ENCODE measurements at places on chromosomes 16 and 17.

GRCh38 chr16:11045846-11046245 is 101.5 kb downstream of the CLEC16A start:
- no peak for DNase-seq

DNA sequence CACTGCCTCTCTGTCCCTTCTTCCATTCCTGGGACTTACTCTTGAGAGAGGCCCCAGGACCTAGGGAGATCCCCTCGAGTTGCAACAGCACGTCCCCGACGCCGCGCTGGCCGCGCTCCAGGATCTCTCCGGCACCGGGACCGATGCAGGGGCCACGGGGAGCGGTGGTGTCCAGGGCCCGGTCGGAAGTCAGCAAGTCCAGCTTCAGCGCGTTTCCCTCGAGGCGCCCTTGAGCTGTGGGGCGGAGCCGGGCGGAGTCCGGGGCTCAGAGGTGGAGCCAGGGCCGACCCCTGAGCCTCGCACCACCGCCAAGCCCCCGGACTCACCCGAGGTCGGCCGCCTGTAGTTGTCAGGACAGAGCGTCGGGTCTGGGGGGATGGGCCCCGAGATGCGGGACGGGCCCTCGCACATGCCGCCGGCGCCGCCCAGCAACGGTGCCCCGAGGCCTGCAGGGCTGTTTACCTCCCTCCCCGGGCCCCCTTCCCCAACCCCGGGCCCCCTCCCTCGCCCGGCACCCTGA is 458 bp downstream of the ENKD1 start:
- peak; percentile 2 for DNase-seq

- no peak for DNase-seq
Measured at GRCh38 chr16:86515413-86515776, 5.1 kb downstream of the FOXF1 start.

- no peak for DNase-seq
Measured at GRCh38 chr16:87376660-87377059, 6.9 kb downstream of the FBXO31 start.

DNA sequence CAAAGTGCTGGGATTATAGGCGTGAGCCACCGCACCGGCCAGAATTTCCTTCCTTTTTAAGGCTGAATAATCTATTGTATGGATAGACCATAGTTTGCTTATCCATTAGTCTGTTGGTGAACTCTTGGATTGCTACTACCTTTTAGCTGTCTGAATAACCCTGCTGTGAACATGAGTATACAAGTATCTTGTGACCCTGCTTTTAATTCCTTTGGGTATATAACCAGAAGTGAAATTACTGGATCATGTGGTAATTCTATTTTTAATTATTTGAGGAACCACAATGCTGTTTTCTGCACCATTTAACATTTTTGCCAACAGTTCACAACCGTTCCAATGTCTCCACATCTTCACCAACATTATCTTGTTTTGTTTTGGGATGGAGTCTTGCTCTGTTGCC is 4.6 kb upstream of the OTOA start:
- DNase-seq, result no peak

DNA sequence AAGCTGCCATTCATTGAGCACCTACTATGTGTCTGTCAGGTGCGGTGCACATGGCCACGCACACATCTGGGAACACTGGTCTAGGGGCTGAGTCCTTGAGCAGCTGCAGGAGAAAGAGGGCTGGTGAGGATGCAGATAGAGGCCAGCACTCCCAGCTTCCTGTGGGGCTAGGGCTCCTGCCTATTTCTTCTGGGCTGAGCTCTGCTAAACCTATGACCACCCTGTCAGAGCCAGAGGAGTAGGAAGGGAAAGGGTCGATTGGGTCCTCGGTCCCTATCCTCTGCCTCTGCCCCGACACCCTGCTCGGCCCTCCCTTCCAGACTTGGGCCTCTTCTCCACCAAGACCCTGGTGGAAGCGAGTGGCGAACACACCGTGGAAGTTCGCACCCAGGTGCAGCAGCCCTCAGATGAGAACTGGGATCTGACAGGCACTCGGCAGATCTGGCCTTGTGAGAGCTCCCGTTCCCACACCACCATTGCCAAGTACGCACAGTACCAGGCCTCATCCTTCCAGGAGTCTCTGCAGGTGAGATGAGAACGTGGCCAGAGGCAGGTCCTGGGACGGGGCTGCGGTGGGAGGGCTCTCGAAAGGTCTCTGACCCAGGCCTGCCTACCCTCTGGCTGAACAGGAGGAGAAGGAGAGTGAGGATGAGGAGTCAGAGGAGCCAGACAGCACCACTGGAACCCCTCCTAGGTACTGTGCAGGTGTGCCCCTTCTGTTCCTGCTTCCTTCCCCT is 4.0 kb upstream of the TMEM88 start:
- no peak for DNase-seq

- DNase-seq, result no peak
Measured at GRCh38 chr16:47316442-47317015, 144.3 kb downstream of the ITFG1 start.

DNA sequence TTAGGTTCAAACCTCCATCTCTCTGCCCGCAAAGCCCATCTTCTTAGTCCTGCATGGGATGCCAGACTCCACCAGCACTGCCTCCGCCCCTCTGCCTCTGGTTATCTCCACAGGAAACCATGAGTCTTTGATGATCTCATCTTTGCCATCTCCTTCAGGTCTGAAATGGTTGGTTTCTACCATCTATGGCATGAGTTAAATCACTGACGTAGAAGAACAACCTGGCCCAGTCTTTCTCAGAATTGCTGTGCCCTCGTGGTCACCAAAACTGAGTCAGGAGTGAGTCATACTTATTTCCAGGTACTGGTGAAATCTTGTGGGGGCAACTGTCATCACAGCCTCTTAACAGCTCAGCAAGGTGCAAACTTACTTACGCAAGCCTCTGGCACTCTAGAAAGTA is 468.7 kb upstream of the C16orf82 start:
- no peak for DNase-seq

GRCh38 chr17:7016886-7017826 is 4.7 kb downstream of the RNASEK start:
- no peak for DNase-seq

DNA sequence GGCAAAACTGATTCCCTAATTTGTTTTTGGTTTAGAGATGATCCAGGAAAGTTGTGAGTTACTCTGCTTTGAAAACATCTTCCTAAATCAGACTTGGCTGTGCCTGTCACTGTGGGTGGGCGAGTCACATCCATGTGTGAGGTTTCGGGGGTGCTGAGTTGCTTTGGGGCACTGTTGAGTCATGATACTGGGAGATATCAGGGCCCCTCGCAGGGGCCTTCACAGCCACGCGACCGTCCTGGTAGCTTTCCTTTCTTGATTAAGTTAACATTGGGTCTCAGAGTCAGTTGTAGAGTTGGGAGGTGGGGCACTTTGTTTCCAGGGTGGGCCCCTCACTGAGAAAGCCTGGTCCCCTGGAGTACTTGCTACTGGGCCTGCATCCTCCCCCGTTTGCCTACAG is 58.3 kb upstream of the LGALS9 start:
- DNase-seq, result no peak

GRCh38 chr17:41913798-41914197 is 5.0 kb downstream of the ACLY start:
- DNase-seq, result no peak

DNA sequence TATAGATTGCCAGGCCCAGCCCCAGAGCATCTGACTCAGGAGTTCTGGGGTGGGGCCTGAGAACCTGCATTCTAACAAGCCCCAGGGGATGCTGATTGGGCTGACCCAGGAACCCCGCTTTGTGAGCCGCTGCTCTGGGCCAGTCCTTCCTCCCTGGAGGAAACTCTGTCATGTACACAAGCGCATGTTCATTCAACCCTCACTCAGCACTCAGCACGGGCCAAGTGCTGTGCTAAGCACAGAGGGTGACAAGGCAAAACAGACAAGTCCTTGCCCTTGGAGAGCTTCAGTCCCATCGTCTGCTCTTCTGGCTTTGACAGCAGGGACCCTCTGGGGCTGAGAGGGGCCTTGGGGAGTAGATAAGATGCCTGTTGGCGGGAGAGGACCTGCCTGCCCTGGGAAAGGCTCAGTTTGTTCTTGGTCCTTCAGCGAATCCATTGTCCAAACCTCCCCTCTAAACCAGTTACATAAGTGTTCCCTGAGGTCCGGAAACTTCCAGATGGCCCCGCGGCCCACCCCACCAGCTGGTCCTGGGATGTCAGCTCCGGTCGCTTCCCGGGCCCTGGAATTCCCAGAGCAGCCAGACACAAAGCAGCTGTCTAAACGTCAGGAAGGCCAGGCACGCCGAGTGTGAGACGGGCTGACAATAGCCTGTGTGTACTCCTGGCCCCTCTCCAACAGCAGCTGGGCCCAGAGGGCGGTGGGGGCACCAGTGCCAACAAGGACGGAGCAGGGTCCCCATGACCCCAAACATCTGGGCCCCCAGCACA is 88.8 kb downstream of the ZDHHC7 start:
- DNase-seq, result peak; percentile 54

DNA sequence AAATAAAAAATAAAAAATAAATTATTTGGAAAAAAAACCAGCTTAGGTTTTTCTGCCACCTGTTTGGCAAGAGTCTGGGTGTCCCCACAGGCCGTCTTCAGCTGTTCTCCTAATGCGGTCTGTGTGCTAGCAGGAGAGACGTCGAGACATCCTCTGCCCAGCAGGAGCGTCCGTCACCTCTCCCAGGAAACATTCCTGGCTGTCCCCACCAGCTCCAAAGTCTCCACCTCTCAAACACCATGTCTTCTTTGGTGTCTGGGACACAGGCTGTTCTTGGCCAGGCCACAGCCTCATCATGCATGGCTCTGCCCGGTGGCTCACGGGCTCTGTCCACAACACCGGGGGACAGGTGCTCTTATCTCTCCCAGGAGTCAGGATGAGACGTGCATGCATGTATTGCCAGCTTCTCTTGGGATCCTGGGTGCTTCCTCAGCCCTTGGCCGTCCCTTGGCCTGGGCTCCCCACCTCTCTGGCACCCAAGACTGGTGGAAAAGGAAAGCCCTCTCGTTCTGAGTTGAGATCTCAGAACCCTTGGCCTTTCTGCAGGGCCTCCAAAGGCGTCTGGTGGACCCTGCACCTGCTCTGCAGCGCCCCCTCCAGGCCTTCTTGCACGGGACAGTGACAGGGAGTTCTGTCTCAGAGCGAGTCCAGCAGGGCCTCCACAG is 84.9 kb upstream of the CBX4 start:
- no peak for DNase-seq

DNA sequence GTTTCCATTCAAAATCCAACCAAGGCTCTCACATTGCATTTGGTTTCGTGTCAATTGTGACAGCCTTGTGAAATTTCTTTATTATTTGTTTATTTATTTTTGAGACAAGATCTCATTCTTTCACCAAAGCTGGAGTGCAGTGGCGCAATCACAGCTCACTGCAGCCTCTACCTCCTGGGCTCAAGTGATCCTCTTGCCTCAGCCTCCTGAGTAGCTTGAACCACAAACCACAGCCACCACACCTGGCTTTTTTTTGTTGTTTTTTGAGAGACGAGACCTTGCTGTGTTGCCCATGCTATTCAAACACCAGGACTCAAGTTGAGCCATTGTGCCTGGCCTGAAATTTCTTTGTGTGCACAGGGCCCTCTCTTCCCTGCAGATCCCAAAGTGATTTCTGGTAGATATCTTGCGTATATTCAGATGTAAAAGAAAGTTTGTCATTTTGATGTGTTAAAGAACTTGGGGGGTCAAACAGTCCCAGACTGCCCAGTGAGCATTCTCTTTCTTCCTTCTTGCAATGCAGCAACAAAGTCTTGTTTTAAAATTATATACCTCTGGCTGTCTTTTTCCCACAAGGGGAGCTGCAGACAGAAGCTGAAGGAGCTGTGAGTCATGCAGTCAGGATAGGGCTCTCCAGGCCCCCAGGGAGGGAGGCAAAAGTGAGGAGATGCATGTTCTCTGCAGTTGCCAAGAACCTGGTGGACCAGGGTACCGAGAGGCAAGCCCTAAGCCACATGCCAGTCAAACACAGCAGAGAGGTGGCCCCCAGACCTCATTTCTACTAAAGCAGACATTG is 15.5 kb upstream of the USP22 start:
- DNase-seq, result no peak

GRCh38 chr16:79042886-79043285 is 557.7 kb downstream of the MAF start:
- no peak for DNase-seq

- no peak for DNase-seq
Measured at GRCh38 chr16:89377453-89377848, 112.9 kb downstream of the ANKRD11 start.

GRCh38 chr17:7548585-7549400 is at the start of gene TNFSF12:
Gene TNFSF12, plus strand, starts transcription at chr17:7549058. Its CDS starts 96 bp downstream, at chr17:7549154.
- no peak for DNase-seq

DNA sequence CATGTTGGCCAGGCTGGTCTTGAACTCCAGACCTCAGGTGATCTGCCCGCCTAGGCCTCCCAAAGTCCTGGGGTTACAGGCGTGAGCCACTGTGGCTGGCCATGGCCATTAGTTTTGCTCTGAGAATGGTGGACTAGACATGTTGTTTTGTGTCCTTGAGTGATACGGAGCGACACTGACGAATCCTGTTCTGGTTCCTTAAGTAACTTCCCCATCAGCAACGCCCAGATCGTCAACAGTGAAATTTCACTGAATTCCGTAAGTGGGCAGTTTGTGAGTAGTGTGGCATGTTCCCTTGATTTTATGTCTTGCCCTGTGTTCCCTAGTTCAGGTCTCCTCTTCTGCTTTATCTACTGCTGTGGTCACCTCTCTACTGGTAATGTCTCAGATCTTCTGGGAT is 67.4 kb downstream of the SNX29 start:
- DNase-seq, result no peak

DNA sequence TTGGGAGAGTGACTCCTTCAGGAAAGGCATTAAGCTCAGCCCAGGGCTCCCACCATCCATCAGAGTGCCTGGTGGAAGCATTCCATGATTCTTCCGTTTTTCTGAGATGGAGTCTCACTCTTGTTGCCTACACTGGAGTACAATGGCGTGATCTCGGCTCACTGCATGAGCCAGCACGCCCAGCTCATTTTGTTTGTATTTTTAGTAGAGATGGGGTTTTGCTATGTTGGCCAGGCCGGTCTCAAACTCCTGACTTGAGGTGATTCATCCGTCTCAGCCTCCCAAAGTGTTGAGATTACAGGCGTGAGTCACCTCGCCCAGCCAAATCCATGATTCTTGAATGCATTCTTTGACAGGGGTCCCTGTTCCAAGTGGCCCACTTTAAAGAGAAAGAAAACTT is 23.1 kb downstream of the MIS12 start:
- DNase-seq, result no peak

GRCh38 chr17:60959696-60960095 is 282.0 kb downstream of the BCAS3 start:
- no peak for DNase-seq

- no peak for DNase-seq
Measured at GRCh38 chr16:17633181-17633951, 162.6 kb upstream of the XYLT1 start.

DNA sequence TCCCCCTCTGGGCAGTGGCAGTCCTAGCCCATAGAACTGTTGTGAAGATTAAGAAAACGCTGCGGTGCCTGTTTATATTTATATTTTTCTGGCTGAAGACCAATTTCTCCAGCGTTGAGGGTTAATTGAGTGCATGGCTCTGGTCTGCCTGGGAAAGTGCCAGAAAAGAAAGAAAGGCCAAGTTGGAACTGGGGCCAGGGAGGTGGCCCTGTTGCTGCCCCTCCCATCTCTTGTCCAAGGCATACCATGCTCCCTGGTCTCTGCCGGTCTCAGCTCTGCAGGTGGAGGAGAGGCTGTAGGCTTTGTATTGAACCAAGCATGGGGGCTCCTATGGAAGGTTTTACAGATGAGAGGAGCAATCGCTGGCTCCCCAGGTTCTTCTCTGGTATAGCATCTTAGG is 124.7 kb downstream of the MGAT5B start:
- no peak for DNase-seq

Measured in NCI-H2081 (cell line).